ENCODE measurements at places on chromosomes 4 and X.

DNA sequence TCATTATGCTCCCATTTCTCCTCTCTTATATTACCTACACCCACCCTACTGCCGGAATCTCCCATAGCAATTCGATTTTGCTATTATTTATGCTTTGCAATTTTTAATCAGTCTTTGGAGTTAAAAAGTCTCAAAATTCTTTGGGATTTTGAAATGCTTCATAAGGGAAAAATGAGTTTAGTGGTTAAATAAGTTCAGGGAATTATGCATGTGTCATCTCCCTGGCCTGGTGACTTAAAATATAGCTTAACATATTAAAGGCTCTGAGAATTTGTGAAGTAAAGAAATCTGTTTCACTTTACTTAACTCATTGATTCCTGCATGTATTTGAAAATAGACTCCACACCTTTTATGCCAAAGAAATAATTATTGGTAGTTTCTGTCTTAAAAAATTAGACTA is 185.1 kb upstream of the DIPK2B start:
- DNase-seq, result no peak

GRCh38 chr4:38717604-38718003 is 53.6 kb downstream of the KLF3 start:
- no peak for DNase-seq

DNA sequence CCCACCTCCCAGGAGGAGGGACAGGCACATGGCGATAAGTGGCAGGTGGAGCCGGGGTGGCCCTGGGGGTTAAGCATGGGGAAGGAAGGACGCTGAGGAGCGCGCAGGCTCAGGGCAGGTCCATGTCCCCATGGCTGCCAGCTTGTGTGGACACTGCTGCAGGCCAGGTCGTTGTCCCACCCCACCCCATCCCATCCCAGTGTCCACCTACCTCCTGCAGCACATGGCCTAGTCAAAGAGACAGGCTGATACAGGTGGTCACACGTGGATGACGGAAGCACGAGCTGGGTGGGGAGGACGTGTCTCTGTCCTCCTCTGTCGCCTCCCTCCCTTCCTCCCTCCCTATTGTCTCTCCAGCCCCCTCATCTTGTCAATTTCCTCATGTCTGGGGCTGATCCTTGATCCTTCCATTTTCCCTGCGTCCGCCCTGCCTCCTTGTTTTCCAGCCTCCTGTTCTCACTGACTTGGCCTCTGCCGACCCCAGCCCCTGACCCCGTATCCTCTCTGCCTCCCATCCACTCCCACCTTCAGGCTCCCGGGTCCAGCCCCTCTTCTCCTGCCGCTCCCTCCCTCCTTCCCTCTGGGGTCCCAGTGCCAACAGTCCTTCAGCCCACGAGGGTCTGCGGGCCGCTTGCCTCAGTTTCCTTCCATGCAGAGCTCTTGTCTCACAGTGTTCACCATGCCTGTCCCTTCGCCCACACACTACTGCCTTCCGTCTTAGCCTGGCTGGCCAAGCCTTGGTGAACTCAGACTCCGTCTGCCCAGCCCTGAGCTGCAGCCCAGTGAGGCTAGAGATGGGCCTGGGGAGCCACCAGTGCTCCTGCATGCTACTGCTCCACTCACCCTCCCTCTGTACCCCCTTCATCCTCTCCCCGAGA is 15.5 kb upstream of the ADD1 start:
- no peak for DNase-seq

GRCh38 chr4:30380404-30380998 is 339.7 kb upstream of the PCDH7 start:
- DNase-seq, result peak; percentile 44

DNA sequence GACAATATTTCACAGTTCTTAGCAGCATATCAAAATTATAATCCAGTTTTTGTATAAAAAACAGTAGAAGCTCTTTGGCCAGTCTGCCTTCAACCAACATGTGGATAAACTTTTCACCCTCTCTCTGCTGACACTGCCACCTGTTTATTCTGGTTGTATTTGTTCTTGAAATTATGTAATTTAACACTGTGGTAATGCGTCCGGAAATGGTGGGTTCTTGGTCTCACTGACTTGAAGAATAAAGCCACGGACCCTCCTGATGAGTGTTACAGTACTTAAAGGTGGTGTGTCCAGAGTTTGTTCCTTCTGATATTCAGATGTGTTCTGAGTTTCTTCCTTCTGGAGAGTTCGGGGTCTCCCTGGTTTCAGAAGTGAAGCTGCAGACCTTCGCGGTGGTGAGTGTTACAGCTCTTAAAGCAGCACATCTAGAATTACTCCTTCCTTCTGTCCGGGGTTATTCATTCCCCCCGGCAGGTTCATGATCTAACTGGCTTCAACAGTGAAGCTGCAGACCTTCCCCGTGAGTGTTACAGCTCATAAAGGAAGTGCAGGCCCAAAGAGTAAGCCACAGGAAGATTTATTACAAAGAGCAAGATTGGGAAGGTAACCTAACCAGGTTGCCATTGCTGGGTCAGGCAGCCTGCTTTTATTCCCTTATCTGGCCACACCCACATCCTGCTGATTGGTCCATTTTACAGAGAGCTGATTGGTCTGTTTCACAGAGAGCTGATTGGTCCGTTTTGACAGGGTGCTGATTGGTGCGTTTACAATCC is 15.7 kb downstream of the FAM184B start:
- no peak for DNase-seq

DNA sequence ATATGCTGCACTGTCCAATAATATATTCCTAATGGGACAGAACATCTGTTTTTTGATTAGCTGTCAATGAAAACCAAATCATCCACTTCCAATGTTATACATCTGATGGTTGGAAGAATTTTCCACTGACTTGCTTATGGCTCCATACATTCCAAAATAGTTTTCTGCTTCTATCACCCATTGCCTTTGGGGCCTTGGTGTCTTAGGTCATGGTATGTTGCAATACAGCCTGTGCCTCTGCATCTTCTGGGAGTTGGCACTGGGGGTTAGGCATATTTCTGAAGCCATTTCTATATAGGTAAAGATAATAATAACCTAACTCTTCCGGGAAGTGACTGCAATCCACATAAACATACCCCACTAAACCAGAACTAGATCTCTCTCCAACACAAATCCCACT is 53.2 kb upstream of the NR3C2 start:
- no peak for DNase-seq
